ENCODE measurements at places on chromosomes 1 and 21. TPM values are rescaled to one million over a fixed set of nuclear protein-coding genes. Genes with fewer than 3 reads are reported as not detected.

The TACSTD2 gene
- not detected for total RNA-seq

The TSSK3 gene
- 0.90 TPM for total RNA-seq

The MYBPH gene
- not detected for total RNA-seq

The FCAMR gene
- total RNA-seq = not detected

- no peak overlapping the region for H3K27ac ChIP-seq
- no peaks in the 10 kb centered on the region for H3K4me1 ChIP-seq
- H3K27me3 ChIP-seq = no peaks in the 10 kb centered on the region
- H3K4me3 ChIP-seq = no peak overlapping the region
- peak; percentile 6 for DNase-seq
Observed at GRCh38 chr21:46079352-46080170, 18.4 kb upstream of the COL6A2 start.

- H3K27me3 ChIP-seq = no peaks in the 10 kb centered on the region
- no peak overlapping the region for H3K27ac ChIP-seq
- H3K36me3 ChIP-seq = no peaks in the 10 kb centered on the region
- no peak for DNase-seq
- H3K4me3 ChIP-seq = no peak overlapping the region
Observed at GRCh38 chr21:44762221-44763049, 39.2 kb downstream of the UBE2G2 start.

DNA sequence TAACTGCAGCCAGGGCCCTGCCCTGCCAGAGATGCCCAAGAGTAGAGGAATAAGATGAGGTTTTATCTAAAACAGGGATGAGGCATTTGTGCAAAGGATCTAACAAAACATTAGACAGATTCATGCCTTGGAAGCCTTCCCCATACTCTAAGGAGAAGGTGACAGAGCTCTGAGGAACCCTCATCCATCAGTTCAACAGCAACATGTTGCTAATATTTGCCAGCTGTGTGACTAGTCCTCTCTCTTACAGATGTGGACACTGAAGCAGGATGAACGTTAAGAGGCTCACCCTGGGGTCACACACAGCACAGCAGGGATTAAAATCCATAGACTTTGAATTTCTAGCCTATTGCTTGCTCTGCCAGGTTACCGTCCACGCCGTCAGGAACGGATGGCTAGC, 99.0 kb downstream of the ZBTB18 start:
- H3K27me3 ChIP-seq = no peaks in the 10 kb centered on the region
- H3K4me3 ChIP-seq = no peak overlapping the region
- H3K4me1 ChIP-seq = no peaks in the 10 kb centered on the region
- DNase-seq = no peak
- no peak overlapping the region for H3K27ac ChIP-seq

DNA sequence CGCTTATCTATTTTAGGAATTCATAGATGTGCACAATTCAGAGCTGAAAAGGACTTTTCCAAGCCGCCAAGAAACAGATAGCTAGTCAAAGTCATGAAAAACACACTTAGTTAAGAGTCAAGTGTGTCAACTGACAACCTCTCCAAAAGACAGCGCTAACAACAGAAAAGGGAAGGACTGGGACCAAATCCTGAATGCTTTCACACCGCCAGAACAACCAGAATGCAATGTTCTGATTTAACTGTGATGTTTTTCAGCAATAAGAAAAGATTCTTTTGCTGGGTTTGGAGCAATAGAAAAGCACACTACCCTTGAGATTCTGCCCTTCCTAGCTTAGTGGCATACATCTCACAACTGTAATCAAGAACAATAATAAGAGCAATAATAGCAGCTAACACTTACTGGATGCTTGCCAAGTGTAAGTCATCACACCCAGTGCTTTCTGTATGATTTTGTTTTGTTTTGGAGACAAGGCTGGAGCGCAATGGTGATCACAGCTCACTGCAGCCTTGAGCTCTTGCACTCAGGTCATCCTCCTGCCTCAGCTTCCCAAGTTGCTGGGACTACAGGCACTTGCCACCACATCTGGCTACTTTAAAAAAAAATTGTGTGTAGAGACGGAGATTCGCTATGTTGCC, 33.9 kb upstream of the SDC3 start:
- no peaks in the 10 kb centered on the region for H3K27me3 ChIP-seq
- peaks cover 35% of the 10 kb centered on the region for H3K36me3 ChIP-seq
- H3K27ac ChIP-seq = no peak overlapping the region

- H3K27ac ChIP-seq = no peak overlapping the region
- no peak overlapping the region for H3K4me3 ChIP-seq
- no peaks in the 10 kb centered on the region for H3K36me3 ChIP-seq
Observed at GRCh38 chr1:29883986-29884385, 647.7 kb downstream of the PTPRU start.

Measured in activated CD4-positive, alpha-beta memory T cell treated with anti-CD3 and anti-CD28 coated beads for 36 hours (primary cell).